Stimulated activated CD4-positive, alpha-beta T cell treated with anti-CD3 and anti-CD28 coated beads, Interleukin-12 subunit alpha, Interleukin-12 subunit beta, amount 100 ng/mL, for 24 hours (primary cell): ENCODE measurements at places on chromosomes 16 and 17.

GRCh38 chr16:85541181-85541580, 71.9 kb upstream of the GSE1 start:
- no peak for DNase-seq

GRCh38 chr16:79845033-79845733, 244.6 kb upstream of the MAF start:
- DNase-seq: no peak

GRCh38 chr16:23629516-23629915, 11.6 kb downstream of the PALB2 start:
- no peak for DNase-seq

GRCh38 chr17:81380666-81381518, 14.4 kb upstream of the BAHCC1 start:
- DNase-seq: no peak

DNA sequence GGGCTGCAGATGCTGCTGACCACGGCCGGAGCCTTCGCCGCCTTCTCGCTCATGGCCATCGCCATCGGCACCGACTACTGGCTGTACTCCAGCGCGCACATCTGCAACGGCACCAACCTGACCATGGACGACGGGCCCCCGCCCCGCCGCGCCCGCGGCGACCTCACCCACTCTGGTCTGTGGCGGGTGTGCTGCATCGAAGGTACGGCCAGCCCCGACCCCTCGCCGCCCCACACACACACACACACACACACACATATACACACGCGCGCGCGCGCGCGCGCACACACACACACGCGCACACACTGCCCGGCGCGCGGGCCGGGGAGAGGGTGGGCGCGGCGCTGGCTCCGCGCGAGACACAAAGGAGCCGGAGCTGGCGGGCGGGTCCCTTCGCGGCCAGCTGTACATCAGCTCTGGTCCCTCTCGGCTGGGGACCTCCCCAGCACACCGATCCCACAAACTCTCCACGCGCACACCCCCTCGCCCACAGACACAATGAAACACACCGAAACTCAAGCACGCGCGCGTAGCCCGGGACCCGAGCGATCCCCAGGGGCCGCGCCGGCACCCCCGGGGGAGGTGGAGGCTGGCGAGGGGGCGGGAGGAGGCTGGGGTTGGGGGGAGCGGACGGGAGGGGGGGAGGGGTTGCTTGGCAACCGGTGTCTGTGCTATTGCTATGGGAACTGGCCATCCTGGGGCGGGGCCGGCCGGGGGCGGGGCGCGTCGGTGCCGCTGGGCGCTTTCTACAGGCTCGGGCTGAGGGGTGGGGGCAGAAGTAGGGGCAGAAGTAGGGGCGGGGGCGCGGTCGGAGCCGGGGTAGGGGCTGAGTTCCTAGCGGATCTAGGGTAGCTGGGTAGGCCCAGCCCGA, 658 bp downstream of the CACNG4 start:
- DNase-seq: peak; percentile 14

DNA sequence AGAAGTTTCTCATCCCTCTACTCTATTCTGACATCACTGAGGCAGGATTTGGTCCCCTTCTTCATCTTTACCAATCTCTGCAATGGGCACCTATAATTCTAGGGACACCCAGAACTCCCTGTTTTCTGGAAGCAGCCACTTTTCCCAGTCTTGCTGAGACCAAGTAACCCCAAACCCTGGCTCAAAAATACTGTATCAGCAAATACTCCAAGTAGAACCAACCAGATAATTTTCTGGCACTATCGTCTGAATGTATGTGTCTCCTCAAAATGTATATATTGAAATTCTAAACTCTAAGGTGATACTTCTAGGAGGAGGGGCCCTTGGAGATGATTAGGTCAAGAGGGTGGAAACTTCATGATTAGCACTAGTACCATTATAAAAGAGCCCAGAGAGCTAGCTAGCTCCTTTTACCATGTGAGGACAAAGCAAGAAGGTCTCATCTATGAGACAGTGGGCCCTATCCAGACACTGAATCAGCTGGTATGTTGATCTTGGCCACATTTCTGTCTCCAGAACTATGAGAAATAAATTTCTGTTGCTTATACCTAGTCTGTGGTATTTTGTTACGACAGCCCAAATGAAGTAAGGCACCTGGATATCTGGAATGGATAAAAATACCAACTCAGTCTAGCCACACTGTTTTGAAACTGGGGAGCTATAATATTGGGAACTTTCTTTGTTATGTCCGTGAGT, 464.4 kb downstream of the CDH11 start:
- DNase-seq: no peak

GRCh38 chr17:66522591-66523272, 220.3 kb downstream of the PRKCA start:
- DNase-seq: no peak

DNA sequence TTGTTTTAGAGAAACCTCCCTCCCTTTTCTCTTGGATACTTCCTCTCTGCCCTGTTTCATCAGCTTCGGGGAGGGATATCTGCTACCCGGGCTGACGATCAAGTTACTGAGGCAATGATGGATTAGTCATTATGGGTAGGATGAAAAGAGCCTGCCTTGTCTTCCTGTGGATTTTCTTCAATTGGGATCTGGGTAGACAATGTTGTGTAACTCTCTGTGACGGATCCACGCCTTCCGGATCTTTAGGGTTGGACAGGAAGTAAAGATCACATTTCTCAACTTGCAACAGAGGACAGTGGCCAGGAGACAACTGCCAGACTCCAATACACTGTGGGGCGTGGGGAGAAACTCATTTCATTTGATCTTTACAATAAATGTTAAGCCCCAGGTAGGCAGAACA, 11.3 kb upstream of the CHST6 start:
- no peak for DNase-seq

DNA sequence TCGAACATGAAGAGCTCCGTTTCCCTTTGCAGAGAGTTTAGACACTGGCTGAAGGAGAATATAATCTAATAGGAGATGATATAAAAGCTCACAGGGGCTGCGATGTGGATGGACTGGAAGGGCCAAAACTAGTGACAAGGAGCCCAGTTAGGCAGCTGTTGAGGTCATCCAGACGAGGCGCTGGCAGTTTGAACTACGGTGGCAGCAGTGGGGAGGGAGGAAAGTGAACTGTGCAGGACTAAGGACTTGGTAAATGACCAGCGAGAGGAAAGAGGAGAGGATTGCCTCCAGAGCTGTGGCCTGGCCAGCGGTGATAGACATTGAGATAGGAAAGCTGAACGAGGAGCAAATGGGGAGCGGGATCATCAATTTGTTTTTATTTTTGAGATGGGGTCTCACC, 14.6 kb upstream of the YWHAE start:
- no peak for DNase-seq

- no peak for DNase-seq
These were observed 1.3 kb upstream of the HOXB4 start for GRCh38 chr17:48579471-48579759.

- no peak for DNase-seq
These were observed at the start of gene NTN3 for GRCh38 chr16:2471016-2471652. TSS of gene NTN3 (plus strand) at chr16:2471297. CDS start at chr16:2471702, 405 bp downstream.

DNA sequence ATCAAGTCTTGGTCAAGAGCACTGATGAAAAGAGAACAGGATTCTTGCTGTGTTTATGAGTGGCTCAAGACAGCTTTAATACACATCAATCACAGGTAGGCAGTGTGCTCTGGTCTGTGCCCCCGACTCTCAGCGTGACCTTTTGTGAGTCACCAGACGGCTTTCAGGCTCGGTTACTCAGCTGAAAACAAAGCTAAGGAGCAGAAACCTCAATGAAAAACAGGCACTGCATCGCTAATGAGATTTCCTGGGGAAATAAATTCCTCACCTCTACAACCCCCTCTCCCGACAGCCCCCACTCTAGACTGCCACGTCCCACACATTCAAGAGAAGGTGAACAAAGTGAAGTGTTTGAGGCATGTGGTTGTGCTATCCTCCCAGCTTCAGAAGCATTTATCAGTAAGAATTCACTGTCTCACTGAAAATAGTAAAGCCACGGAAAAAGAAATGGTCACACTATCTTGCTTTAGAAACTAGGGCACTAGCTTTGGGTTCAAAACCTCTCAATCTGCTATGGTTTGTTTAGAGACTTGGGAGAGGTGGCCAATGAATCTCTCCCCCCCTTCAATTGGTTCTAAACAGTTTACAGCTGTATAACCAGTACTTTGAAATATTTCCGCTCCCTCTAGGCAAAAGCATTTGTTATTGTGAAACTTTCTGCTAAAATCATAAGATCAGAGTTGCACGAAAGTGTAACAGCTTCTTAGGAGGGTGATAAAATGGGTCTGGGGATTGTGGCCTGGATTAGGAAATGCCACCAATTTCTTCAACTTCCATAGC, 199.5 kb upstream of the PMFBP1 start:
- no peak for DNase-seq

- DNase-seq: no peak
These were observed 14.6 kb downstream of the SLC46A1 start for GRCh38 chr17:28391401-28391800.

DNA sequence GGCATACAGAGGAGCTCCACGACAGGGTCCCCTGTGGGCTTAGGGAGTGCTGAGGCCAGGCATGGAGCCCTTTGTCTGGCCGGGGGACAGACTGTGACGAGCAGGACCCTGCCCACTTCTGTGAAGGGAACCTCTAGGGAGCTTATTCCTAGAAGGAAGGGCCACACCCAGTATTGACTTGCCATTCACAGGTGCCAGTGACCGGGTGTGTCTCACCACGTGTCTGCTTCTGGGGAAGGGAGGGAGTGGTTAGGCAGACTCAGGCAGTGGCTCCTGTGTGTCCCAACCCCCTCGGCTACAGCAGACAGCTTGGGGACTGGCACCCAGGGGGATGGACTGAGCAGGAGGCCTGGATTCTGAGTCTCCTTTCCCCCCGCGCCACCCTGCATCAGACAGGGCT, 57.2 kb downstream of the SOCS1 start:
- DNase-seq: no peak

GRCh38 chr17:79839356-79840268, at the start of gene CBX4:
TSS of gene CBX4 (minus strand) at chr17:79839440. CDS start at chr17:79839251, 189 bp downstream.
- DNase-seq: peak; percentile 86

DNA sequence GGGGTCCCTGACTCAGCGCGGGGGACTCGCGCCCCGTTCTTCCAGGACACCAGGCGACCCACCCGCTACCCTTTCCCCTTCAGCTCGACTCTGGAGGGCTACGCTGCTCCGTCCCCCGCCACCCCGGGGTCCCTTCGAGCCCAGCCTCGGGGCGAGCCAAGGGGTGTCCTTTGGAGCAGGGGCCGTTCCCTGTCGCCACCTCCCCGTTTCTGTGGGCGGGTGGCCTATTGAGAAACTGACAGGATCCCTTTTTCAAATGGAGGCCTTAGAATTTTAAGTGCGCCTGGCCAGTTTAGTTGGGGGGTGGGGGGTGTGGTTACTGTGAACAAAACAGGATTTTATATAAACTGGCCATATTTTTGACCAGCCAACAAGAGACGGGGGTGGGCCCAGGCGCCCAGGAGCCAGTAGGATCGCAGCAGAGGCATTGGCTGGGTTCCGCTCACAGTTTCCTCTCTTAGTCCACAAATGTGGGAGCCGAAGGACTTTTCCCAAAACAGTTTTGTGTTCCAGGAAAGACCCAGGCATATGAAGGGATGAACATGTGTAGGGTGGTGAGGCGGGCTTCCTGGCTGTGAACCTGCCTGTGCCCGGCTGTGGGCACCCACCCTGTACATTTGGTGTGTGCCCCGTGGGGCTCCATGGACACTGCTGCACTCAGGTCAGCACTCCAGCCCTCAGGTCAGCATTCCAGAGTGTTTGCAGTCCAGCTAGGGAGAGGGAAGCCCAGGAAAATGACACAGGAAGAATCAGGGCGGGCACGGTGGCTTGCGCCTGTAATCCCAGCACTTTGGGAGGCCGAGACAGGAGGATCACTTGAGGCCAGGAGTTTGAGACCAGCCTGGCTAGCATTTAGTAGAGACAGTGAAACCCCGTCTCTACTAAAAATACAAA, 722 bp upstream of the TIMP2 start:
- no peak for DNase-seq

GRCh38 chr16:4038448-4038847, 77.8 kb downstream of the ADCY9 start:
- DNase-seq: no peak

DNA sequence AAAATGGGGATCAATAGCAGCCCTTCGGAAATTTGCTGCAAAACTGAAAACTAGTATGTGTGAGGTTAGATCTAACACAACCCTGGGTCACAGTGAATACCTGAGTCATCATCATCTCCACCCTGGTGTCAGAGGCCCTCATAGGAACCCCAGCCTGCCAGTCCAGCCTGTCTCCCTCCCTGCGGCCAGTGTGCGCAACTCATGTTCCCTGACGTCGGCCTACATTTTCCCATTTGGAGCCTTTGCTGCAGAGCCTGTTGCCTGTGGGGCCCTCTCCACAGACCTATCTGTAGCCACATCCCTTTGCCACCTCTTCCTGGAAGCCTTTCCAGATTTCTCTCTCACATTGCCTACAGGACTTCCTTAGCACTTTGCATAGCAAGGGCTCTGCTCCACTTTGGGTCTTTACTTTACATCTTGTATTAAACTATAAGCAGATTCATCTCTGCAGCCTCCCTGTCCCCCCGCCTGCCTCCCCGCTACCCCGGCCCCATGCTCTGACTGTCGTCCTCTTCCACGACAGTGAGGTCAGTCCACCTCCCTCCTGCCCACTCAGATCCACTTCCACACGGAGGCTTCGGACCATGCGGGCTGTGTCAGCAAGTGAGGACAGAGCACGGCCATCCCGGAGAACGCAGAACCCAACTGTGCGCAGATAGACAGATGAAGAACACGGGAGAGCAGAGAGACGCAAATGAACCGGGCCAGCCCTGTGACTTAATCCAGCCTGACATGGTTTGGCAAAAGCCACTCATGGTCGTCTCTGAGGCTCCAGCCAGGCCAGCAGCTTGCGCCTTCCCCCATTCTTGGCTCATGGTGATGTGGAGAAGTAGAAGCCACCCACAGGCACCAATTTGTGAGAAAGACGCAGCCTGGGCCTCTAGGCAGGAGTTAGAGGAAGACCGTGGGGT, 31.0 kb downstream of the NGFR start:
- no peak for DNase-seq

DNA sequence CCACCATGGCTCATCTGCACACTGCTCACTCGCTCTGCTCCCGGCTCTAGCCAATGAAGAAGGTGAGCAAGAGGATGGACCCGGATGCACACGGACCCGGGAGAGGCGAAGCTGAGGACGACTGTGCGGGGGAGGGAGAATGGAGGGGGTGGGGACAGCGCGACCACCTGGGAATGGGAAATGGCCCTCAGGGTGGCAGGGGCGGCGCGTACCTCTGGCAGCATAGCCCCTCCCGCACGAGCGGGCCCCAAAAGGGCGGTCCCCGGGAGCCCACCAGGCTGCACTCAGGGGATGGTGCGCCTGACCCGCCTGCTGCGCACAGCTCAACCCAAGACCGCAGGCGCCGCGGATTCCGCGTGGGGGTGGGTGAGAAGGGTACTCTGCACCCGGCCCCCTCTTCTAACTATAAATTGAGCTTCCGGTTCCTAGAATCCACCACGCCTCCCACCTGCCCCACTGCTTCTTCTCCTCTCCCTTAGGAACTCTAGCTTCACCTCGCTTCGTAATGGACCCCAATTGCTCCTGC, 6.1 kb downstream of the MT1H start:
- DNase-seq: peak; percentile 29

DNA sequence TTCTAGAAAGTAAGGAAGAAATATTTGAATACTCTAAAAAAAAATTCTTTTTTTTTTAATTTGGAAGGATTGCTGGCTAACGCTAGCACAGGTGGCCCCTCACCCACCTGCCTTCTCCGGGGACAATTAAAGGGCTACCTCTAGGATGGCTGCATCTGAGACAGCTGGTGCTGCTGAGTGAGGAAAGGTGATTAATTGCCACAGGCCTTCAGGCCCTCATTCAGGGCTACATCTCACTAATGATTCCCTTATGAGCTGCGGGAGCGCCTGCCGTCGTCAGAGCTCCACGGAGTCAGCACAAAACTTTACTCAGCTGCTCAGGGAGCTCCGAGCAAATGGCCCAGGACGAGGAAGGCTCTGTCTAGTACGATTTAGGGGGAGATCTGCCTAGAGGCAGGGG, 27.0 kb upstream of the AKTIP start:
- DNase-seq: no peak
